Epithelial cell of prostate (primary cell): ENCODE measurements at places on chromosomes 11 and 22.

- no peak for DNase-seq
These were observed 148.3 kb upstream of the POU2AF2 start for GRCh38 chr11:111097191-111097590.

- DNase-seq = no peak
These were observed 118.1 kb downstream of the MPPED1 start for GRCh38 chr22:43529934-43530333.

DNA sequence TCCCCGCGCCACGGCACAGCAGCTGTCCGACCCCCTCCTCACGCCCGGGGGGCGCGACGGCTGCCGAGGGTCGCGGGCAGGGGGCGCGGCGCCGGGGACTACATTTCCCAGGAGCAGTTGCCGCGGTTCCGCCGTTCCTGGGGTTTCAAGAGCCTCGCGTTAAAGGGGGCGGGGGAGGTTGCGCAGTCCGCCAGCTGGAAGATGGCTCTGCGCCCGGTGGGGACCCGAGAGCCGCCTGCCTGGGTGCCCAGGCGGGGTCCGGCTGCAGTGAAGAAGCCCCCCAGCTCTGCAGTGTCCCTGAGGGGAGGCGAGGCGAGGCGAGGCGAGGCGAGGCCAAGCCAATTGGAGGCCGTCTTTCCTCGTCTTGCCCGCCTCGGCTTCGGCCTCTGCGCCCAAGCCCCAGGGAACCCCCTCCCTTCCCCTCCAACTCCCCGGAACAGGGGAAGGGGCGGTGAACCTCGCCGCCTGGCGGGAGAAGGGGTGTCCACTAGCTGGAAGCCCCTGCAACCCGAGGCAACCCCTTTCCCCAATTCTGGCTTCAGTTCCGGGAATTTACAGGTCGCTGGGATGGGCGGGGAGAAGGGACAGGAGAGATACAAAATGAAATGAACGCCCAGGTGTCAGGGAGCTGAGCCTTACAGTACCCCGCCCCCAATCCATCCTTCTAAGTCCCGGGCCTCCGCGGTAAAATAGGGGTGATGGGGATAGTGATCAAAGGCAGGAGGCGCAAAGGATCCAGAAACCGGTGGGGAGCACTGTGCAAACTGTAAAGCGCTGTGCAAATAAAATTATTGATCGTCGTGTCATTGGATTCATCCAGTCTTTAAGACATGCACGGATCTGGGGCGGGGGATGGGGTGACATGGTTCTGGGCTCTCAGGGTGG lies 5.2 kb upstream of the GCAT start:
- no peak for DNase-seq

- no peak for DNase-seq
These were observed 497.2 kb downstream of the NTM start for GRCh38 chr11:131867457-131868257.
